ENCODE measurements at places on chromosomes 7 and 10. TPM values are rescaled to one million over a fixed set of nuclear protein-coding genes. Genes with fewer than 3 reads are reported as not detected.

GRCh38 chr7:135238112-135238744 is 4.6 kb downstream of the STRA8 start:
- no peaks in the 10 kb centered on the region for H3K4me1 ChIP-seq
- no peaks in the 10 kb centered on the region for H3K36me3 ChIP-seq

DNA sequence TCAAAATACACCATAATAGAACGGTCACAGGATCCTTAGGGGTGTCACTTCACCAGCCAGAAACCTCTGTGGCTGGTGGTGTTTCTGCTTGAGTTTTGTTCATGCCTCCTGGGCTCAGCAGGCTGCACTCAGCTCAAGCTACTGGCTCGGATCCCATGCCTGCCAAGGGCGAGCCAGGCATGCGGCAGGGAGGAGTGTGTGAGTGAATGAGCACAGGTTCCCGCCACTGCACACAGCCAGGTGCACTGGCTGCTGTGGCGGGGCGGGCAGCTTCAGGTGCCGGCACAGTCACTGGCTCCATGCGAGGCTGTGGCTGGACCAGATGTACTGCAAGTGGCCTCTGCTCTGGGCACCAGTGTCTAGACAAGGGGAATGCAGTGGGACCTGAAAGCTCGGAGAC is 29.5 kb downstream of the CLDN12 start:
- no peak for DNase-seq
- no peak overlapping the region for H3K27ac ChIP-seq
- H3K4me1 ChIP-seq = no peaks in the 10 kb centered on the region
- no peaks in the 10 kb centered on the region for H3K36me3 ChIP-seq
- no peak overlapping the region for H3K4me3 ChIP-seq
- H3K27me3 ChIP-seq = no peaks in the 10 kb centered on the region

DNA sequence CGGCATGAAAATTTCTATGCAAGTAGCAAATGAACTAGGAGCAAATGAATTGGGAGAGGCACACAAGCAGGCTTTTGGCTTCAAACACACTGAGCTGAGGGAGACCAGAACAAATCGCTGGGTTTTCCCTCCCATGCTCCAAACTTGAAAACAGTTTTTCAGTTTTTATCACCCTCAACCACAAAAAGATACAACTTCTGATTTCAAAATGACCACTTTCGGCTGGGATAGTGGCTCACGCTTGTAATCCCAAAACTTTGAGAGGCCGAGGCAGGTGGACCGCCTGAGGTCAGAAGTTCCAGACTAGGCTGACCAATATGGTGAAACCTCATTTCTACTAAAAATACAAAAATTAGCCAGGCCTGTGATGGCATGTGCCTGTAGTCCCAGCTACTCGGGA is 9.0 kb upstream of the CHUK start:
- no peaks in the 10 kb centered on the region for H3K27me3 ChIP-seq
- no peak for DNase-seq
- no peaks in the 10 kb centered on the region for H3K4me1 ChIP-seq
- peaks cover 98% of the 10 kb centered on the region for H3K36me3 ChIP-seq
- H3K27ac ChIP-seq = no peak overlapping the region

DNA sequence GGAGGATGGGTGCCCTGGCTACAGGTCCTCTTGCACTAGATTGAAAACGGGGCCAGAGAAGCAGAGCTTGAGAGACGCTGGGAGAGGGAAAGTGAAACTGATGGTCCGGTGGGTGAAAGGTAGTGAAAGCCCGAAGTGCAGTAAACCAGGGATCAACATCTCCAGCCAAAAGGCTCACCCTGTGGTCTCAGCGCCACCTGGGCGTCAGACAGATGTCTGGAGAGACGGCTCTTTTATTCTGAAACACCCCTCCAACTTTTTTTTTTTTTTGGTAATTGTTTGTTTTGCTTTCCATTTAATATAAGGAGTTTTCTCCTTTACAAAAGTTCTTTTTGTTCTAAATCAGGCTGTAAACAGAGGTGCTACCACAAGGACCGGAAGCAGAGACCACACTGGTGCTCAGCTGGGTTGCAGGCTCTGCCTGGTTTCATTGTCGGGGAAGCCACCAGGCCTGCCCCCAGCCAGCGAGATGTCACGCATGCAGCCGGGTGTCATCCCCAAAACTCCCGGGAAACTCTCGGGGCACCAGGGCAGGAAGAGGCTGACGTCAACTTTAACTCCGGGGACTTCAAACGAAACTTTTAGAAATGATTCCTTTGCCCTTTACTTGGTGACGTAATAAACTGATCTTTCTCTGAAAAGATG is 11.2 kb downstream of the IL2RA start:
- H3K36me3 ChIP-seq = no peaks in the 10 kb centered on the region
- peak overlapping the region; percentile 58 for H3K4me3 ChIP-seq
- DNase-seq = peak; percentile 58
- peak overlapping the region; percentile 51 for H3K27ac ChIP-seq
- no peaks in the 10 kb centered on the region for H3K4me1 ChIP-seq
- H3K27me3 ChIP-seq = no peaks in the 10 kb centered on the region

DNA sequence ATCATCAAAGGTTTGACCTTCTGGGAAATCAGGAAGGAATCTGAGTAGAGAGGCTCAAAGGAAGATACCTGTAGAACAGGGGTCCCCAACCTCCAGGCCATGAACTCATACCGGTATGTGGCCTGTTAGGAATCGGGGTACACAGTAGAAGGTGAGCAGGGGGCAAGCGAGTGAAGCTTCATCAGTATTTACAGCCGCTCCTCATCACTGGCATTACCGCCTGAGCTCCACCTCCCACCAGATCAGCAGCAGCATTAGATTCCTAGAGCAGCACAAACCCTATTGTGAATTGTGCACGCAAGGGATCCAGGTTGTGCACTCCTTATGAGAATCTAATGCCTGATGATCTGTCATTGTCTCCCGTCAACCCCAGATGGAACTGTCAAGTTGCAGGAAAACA is 158.5 kb upstream of the CACNA2D1 start:
- DNase-seq = no peak
- H3K27me3 ChIP-seq = no peaks in the 10 kb centered on the region
- H3K4me1 ChIP-seq = no peaks in the 10 kb centered on the region
- H3K36me3 ChIP-seq = no peaks in the 10 kb centered on the region
- no peak overlapping the region for H3K27ac ChIP-seq

GRCh38 chr7:141276031-141276430 is 202.2 kb downstream of the TMEM178B start:
- H3K4me3 ChIP-seq = no peak overlapping the region
- H3K27me3 ChIP-seq = no peaks in the 10 kb centered on the region
- no peak overlapping the region for H3K27ac ChIP-seq
- H3K4me1 ChIP-seq = no peaks in the 10 kb centered on the region
- no peak for DNase-seq

GRCh38 chr10:66777665-66778064 is 148.2 kb upstream of the LRRTM3 start:
- H3K27ac ChIP-seq = no peak overlapping the region
- DNase-seq = no peak
- no peaks in the 10 kb centered on the region for H3K27me3 ChIP-seq
- no peak overlapping the region for H3K4me3 ChIP-seq

GRCh38 chr7:96346293-96346953 is 24.5 kb upstream of the SLC25A13 start:
- no peaks in the 10 kb centered on the region for H3K4me1 ChIP-seq
- H3K36me3 ChIP-seq = no peaks in the 10 kb centered on the region
- no peaks in the 10 kb centered on the region for H3K27me3 ChIP-seq
- no peak overlapping the region for H3K27ac ChIP-seq

- H3K4me3 ChIP-seq = no peak overlapping the region
- no peaks in the 10 kb centered on the region for H3K27me3 ChIP-seq
- H3K36me3 ChIP-seq = no peaks in the 10 kb centered on the region
- no peak overlapping the region for H3K27ac ChIP-seq
Observed at GRCh38 chr7:132518102-132518838, 58.0 kb downstream of the PLXNA4 start.

DNA sequence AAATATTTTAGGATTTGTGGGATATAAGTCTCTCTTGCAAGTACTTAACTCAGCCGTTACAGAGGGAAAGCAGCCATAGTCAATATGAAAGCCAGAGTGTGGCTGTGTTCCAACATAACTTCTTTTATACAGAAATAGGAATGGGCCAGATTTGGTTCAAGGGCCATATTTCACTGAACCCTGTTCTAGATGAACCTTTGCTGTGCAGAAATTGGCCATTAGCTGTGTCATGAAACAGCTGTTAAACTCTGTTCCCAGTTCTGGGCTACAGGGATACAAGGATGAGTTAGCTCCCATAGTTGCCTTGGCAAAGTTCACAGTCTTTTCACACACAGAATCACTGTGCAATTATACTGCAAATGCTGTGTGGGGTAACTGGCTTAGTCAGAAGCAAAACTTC is 213.9 kb upstream of the LRRN3 start:
- H3K27me3 ChIP-seq = no peaks in the 10 kb centered on the region
- DNase-seq = no peak
- H3K27ac ChIP-seq = no peak overlapping the region
- H3K4me1 ChIP-seq = no peaks in the 10 kb centered on the region
- H3K36me3 ChIP-seq = no peaks in the 10 kb centered on the region

DNA sequence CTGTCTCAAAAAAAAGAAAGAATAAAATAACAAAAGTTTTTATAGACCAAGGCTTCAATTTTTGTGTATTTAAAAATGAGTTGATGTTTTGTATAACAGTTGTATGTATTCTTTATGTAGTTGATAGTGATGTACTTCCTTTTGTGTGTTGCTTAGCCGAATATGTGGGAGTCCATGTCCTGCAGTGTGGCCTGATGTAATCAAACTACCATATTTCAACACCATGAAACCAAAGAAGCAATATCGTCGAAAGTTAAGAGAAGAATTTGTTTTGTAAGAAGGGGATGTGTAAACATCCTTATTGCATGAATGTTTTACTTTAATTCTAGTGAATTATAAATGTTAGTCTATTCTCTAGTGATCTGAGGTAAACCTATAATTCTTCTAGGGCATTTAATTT is 56.6 kb downstream of the MPLKIP start:
- no peak overlapping the region for H3K4me3 ChIP-seq
- no peak for DNase-seq
- H3K4me1 ChIP-seq = no peaks in the 10 kb centered on the region

DNA sequence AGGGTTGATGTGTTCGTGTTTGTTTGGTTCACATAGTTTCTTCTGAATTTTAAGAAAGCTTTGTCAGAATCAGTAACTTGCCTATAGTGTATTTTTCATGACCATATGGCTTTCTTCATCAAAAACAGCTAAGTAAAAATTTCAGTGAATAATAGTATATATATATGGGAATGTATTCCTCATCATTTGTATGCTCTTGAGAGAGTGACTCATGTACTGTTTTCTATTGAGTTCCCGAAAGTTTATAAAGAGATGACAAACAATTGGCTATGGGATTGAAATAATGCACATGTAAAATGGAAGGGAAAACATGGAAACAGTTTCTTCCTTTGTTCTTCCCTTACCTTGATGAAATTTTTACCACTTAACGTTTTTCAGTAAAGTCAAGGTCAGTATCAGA is 56.4 kb downstream of the KAT6B start:
- peaks cover 31% of the 10 kb centered on the region for H3K4me1 ChIP-seq
- no peaks in the 10 kb centered on the region for H3K27me3 ChIP-seq
- H3K27ac ChIP-seq = no peak overlapping the region
- H3K4me3 ChIP-seq = no peak overlapping the region

DNA sequence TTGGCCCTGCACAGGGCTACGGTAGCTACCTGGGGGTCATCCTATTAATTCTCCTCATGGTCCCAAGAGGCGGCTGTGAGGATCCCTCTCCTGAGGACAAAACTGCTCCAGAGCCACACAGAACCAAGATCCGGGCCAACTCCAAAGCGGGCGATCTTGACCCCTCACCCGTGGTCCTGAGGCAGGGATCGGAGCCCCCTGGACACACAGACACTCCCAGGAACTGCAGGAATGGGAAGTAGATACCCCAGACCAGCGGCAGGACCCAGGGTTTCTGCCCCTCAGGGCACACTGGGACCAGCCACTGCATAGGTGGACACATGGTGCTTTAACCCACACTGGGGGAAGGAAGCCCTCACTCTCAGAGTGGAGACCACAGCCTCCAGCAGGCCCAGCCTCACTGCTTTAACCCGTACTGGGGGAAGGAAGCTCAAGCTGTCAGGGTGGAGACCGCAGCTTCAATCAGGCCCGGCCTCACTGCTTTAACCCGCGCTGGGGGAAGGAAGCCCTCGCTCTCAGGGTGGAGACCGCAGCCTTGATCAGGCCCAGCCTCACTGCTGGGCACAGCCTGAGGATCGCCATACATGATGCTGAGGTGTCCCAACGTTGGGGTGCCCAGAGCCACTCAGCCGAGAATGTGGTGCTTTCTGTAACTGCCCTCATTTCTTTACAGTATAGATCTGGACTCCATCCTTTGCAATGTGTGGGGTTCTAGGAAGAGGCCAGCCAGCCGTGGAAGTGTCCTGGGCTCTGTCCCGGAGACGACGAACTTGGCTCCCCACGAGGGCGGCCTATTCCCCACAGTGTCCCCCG is 60.1 kb downstream of the DIP2C start:
- no peak for DNase-seq
- H3K4me3 ChIP-seq = no peak overlapping the region
- no peak overlapping the region for H3K27ac ChIP-seq

GRCh38 chr10:91797048-91797690 is 1.1 kb upstream of the TNKS2 start:
- H3K4me1 ChIP-seq = peaks cover 17% of the 10 kb centered on the region
- no peaks in the 10 kb centered on the region for H3K27me3 ChIP-seq
- peak overlapping the region; percentile 93 for H3K4me3 ChIP-seq
- peak overlapping the region; percentile 96 for H3K27ac ChIP-seq

DNA sequence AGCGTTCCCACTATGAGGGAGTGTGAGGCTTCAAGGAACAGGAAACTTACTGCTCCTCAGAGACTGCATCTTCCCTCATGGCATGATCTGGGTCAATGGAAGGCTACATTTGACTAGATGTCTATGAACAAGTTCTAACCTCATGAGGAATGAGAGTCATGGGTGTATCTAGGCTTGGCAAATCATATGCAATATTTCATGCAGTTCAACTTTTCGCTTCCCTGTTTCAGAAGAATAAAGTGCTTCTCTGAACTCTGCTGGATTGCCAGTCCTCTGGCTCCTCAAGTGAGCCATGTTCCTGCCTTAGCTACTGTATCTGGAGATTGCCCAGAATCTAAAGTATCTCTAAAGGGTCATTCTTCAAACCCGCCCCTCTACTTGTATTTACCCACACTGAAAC is 54.3 kb upstream of the SEMA3A start:
- no peaks in the 10 kb centered on the region for H3K4me1 ChIP-seq
- H3K27ac ChIP-seq = no peak overlapping the region
- no peaks in the 10 kb centered on the region for H3K27me3 ChIP-seq
- no peak overlapping the region for H3K4me3 ChIP-seq
- no peak for DNase-seq

DNA sequence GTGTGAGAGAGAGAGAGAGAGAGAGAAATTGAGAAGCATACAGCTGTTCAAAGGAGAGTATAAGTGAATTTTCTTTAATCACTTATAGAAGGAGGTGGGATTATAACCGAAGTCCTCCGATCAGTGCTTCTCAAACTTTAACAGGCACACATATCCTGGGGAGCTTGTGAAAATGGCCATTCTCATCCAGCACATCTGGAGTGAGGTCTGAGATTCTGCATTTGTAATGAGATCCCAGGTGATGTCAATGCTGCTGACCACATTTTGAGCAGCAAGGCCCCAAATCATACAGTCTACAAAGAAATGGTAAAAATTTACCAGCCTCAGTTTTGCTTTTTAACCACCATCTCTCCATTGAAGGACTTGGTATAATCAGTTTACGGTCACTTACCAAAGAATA is 219.0 kb downstream of the PTEN start:
- no peaks in the 10 kb centered on the region for H3K27me3 ChIP-seq
- H3K27ac ChIP-seq = no peak overlapping the region
- H3K4me3 ChIP-seq = no peak overlapping the region
- H3K4me1 ChIP-seq = peaks cover 9% of the 10 kb centered on the region

The HSPA12A gene
- 11.4 TPM for total RNA-seq

The ANKRD22 gene
- not detected for total RNA-seq

The FZD8 gene
- total RNA-seq = 5.7 TPM

The HOXA3 gene
- total RNA-seq = 4.7 TPM

The GPER1 gene
- total RNA-seq = 1.2 TPM

The PTPRN2 gene
- 0.82 TPM for total RNA-seq

The CYP3A7 gene
- not detected for total RNA-seq

The SUN3 gene
- total RNA-seq = not detected
